Stimulated activated CD4-positive, alpha-beta T cell treated with anti-CD3 and anti-CD28 coated beads, TNF-alpha, amount 100 ng/mL, for 48 hours (primary cell): ENCODE measurements at places on chromosomes 4 and X.

GRCh38 chr4:175070444-175070843, 152.3 kb downstream of the ADAM29 start:
- DNase-seq: no peak

DNA sequence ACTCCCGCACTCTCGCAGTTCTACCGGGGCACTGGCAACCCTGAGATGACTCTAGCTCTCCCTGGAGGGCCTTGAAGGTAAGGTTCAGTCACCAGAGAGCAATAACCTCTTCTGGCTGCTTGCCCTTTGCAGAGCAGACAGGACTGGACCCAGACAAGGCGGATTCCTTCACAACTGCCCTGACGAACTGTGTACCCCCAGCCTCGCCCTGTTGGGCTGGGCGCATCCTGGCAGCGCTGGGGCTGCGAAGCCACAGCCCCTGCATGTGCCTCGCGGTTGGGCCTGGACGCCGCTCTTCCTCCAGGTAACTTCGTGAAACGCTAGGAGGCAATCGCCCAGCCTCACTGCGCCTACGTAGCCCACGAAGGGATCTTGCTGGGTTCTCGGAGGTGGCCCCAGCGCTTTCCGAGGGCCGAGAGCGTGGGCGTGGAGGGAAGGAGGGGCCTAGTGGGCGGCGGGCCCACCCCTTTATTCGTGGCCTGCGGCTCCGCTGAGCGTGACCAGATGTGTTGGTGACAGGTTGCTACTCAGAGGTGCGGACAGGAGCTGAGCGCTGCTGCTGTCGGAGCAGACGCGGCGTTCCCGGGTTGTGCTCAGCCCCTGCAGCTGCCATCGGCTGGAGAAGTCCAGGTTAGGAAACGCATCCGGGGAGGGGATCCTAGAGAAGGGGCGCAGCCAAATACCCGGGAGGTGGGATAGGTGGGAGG, 1.9 kb upstream of the MAMLD1 start:
- no peak for DNase-seq

- DNase-seq: peak; percentile 27
Measured at GRCh38 chrX:109890910-109891502, 111.9 kb upstream of the TMEM164 start.

- DNase-seq: no peak
Measured at GRCh38 chr4:109128589-109128988, 173.9 kb downstream of the COL25A1 start.

DNA sequence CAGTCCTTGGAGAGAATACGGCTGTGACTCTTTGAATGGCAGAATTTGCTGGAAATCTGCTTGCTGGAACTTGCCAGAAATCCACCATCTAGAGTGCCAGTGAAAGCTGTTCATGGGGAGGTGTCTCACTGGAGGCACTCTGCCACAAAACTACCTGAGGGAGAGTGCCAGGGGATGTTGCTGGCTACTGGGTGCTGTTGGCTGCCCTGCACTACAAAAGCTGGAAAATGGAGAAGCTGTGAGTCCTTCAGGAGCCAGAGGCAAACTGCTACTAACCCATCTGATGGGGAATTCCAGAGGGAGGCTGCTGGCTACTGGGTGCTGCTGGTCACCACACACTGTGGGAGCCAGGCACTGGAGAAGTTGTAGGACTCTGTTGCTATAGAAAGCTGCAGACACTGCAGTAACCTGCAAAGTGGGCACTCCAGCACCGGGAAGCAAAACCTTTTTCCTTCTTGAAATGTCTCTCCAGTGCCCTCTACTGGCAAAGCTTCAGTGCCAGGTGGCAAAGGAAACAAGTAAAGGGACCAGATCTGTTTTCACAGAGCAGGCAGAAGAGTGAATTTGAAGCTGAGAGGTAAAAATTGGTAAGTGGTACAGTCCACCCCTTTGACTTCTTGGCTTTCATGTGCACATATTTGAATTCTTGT, 47.8 kb upstream of the HSD17B10 start:
- DNase-seq: peak; percentile 53

DNA sequence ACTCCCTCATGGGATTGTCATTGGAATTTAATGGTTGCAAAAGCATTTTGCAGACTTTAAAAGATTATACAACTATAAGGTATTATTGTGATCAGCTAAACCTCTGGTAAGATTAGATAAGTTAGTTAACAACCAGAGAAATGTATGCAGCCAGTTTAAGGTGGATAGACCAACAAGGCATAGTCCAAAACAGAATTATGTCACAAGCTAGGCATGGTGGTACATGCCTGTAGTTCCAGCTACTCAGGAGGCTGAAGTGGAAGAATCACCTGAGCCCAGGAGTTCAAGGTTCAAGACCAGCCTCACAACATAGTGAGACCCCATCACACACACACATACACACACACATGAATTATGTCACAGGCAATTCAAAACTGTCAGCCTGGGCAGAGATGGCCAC, 54.7 kb upstream of the KLHL13 start:
- no peak for DNase-seq

DNA sequence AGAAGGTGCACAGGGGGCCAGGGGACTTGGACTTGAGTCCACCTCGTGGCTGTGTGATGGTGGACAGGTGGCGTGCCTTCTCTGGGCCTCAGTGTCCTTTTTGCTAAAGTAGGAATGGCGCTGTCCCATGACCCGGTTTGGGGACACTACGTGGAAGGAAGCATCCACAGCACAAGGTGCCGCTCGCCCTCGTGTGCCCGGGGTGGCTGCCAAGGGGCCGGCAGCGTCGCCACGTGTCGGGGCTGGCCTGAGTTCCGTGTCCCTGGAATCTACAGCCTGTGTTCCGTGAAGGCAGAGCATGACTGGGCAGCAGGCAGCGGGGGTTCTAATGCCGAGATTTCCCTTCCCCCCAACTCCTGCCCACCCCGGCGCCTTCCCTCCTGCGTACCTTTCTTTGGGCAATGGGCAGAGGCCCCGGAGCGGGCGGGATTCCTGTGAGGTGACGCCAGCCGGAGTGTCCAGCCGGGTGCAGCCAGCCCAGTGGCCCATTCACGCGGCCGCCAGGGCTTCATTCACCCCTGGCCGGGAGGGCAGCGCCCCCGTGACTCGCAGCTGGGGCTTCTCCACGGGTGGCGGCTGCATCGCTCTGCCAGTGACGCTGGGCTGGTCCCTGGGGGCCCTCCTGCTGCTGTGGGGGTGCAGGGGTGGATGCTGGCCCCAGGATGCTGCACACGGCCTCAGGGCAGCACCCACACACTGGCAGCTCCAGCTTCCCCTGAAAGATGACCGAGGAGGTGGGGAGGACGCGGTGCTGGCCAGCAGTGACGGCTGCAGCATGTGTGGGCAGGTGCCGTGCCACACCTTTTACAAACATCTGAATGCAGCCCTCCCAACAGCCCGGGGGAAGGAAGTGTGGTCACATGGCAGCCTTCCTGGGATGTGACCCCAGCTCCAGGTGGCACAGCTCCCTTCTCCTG, 21.2 kb downstream of the DOK7 start:
- no peak for DNase-seq

- DNase-seq: no peak
Measured at GRCh38 chrX:65516756-65517155, 17.8 kb downstream of the LAS1L start.

- DNase-seq: no peak
Measured at GRCh38 chrX:13219991-13220764, 99.7 kb downstream of the ATXN3L start.

DNA sequence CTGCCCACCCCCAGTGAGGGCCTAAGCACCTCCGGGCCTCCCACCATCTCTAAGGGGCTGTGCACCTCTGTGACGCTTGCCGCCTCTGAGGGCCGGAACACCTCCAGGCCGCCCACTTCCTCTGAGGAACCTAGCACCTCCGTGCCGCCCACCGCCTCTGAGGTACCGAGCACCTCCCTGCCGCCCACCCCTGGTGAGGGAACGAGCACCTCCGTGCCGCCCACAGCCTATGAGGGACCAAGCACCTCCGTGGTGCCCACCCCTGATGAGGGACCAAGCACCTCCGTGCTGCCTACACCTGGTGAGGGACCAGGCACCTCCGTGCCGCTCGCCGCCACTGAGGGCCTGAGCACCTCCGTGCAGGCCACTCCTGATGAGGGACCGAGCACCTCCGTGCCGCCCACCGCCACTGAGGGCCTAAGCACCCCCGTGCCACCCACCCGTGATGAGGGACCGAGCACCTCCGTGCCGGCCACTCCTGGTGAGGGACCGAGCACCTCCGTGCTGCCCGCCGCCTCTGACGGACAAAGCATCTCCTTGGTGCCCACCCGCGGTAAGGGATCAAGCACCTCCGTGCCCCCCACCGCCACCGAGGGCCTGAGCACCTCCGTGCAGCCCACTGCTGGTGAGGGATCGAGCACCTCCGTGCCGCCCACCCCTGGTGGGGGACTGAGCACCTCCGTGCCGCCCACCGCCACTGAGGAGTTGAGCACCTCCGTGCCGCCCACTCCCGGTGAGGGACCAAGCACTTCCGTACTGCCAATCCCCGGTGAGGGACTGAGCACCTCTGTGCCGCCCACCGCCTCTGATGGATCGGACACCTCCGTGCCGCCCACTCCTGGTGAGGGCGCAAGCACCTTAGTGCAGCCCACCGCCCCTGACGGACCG, 977 bp downstream of the MAGEE1 start:
- DNase-seq: no peak

DNA sequence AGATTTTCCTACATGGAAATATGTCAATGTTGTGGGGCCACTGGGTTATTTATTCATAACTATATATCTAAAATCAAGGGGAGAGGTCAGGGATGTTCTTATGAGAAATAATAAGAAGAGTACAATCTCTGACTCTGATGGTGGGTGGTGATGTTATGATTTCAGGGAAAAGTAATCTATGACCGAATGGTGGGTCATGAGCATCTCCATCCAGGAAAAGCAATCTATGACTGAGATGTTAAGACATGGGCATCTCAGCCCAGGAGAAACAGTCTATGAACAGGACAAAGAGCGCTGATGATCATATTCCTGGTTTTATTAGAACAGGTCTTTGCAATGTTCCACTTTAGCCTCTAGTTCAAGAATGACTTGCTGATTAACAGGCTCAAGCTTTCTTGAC, 137.1 kb downstream of the ARSF start:
- DNase-seq: no peak

GRCh38 chr4:42574870-42575430, 82.0 kb downstream of the ATP8A1 start:
- DNase-seq: no peak

DNA sequence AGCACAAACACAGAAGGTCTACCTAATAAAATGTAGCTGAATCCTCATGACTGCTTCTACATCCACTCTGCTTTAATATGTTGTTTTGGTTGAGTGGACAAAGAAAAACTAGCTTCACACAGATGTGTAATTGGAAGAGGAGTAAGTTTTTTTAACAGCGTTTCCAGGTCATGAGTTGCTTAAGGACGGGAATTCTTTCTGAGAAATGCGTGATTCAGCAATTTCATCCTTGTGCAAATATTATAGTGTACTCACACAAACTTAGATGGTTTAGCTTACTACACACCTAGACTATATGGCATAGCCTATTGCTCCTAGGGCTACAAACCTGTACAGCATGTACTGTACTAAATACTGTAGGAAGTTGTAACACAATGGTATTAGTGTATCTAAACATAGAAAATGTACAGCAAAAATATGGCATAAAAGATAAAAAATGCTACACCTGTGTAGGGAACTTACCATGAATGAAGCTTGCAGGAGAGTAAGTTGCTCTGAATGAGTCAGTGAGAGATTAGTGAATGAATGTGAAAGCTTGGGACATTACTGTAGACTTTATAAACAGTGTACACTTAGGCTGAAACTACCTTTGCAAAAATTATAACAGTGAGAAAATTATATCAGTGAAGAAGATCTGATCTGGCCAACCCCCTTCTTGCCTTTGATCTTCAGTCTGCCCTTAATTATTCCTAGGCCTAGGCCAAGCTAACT, 70.8 kb upstream of the IL15 start:
- no peak for DNase-seq

DNA sequence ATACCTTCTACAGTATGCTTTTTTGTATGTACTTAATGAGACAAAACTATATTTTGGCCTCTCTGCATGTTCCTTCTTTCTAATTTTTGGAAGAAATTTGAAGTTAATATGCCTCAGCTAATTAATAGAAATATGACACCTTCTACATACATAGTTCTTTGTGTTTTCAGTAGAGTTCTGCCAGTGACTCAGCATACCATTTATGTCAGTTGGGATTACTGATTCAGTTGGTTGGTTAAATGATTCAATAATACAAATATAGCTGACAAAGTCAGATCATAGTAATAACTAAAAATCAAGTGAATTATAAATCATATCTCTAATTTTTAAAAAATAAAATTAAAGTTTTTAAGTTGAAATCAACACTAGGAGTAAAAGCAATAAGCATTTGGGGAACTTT, 16.8 kb downstream of the BTC start:
- DNase-seq: no peak

- no peak for DNase-seq
Measured at GRCh38 chr4:123588631-123589241, 192.1 kb downstream of the SPRY1 start.

DNA sequence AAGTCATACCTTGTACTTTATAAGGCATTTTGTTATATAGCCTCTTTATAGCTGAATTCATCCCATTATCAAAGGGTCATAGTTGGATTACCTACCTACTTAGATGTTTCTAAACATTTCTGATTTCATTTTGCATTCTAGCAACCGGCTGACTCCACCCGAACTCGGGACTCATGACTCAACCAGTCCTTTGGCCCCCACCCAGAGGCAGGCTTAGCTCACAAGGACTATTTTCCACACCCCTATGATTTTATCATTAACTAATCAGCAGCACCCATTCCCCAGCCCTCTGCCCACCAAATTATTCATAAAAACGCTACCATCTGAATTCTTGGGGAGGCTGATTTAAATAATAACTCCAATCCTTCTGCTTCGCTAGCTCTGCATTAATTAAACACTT, 79.9 kb upstream of the EGFL6 start:
- DNase-seq: no peak

- DNase-seq: no peak
Measured at GRCh38 chr4:99485212-99485611, 25.6 kb upstream of the C4orf17 start.

GRCh38 chr4:25103418-25103817, 56.8 kb downstream of the SEPSECS start:
- DNase-seq: no peak

DNA sequence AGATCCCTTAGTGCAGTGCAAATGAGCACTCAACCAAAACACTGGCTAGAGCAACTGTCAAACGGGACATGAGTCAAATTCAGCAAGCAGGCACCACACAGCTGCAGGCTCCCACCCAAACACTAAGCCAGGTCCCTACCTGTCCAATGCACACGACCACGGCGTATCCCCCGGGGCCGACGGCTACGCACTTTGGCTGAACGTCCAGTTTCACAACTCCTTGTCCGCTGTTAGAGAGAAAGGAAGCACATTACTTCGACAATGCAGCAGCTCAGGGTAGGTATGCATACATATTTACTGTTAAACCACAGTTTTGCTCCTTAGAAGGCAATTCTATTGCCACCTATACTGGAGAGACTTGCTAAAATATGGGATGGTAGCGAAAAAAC, 35.4 kb downstream of the WDR1 start:
- no peak for DNase-seq

DNA sequence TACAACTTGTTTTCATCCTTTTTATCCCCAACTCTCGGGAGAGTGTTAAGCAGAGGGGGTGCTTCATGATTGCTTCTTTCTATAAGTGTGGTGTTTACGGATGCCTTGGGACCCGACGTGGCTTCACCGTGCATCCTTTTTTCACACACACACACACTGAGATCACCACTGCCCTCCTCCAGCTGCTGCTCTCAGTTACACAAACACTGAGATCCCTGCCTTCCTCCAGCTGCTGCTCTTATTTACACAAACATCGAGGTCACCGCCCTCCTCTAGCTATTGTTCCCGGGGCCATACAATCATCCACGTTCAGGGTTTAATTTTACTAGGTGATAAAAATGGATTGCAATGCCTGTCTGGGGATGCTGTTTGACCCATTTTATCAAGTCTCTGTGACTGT, 155.4 kb upstream of the FAM9B start:
- DNase-seq: no peak
